Calu3 (cell line): ENCODE measurements at places on chromosomes 16 and 17. TPM values are rescaled to one million over a fixed set of nuclear protein-coding genes. Genes with fewer than 3 reads are reported as not detected.

GRCh38 chr17:54900457-54901229, at the start of gene TOM1L1:
Gene TOM1L1, plus strand, starts transcription at chr17:54900852. Its CDS starts 14 bp downstream, at chr17:54900866.
- no peak within 1 kb of the TSS for H3K4me3 ChIP-seq
- no peaks in the 10 kb centered on the region for H3K27me3 ChIP-seq
- H3K4me1 ChIP-seq = no peaks in the 10 kb centered on the region

DNA sequence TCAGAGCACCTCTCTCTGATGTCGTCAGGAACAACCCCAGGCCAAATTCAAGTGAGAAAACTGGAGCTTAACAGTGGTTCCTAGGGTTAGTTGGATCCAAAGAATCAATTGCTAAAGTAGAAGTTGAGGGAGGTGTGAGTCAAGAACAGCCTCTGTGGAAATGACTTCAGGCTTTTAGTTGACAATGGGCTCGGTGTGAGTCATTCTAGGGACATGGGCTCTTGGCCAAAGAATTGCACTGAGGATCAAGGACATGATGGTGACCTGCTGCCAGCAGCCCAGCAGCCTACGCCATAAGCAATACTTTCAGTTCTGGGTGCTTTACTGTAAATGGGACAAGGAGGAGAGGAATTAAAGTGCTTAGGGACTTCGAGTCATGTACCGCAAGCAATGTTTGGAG, 32.1 kb upstream of the SMURF2 start:
- H3K27ac ChIP-seq = peak overlapping the region; percentile 51
- no peaks in the 10 kb centered on the region for H3K27me3 ChIP-seq
- peak; percentile 73 for DNase-seq

DNA sequence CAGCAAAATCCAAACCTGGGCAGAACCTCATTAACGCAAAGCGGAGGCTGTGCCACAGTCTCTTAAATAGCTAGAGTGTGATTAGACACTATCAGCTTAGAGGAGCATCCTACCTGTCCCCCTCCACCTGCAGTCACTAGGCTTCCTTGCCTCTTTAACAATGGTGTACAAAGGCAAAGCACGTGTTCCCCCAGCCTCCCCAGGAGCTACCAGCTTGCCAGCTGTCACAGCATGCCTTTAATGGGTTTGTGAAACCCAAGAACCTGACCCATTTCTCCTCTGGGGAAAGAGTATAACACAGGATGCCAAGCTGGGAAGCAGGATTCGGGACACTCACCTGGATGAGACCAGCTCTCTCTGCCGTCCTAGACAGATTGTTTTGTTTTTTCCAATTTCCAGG, 37.2 kb upstream of the TBX2 start:
- no peaks in the 10 kb centered on the region for H3K36me3 ChIP-seq
- H3K4me3 ChIP-seq = no peak overlapping the region
- H3K27ac ChIP-seq = no peak overlapping the region
- no peaks in the 10 kb centered on the region for H3K4me1 ChIP-seq

DNA sequence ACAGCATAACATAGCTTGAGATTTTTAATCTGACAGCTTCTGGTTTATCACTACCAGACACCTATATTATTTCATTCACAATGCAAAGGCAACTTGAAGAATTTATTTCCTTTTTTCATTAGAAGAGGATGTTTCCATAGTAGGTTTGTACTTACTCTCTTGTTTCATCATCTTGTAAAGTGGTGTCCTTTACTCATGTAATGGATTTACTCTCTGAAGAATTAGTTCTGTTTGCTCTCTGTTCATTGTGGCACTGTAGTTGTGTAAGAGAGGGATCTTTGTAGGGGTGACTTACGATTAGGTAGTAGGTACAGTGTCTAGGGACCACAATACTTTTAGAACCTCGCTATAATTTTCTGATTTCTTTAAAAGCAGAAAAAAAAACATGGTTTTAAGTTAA, 256.1 kb downstream of the BCAS3 start:
- H3K36me3 ChIP-seq = no peaks in the 10 kb centered on the region
- H3K4me3 ChIP-seq = no peak overlapping the region
- H3K27me3 ChIP-seq = no peaks in the 10 kb centered on the region
- no peaks in the 10 kb centered on the region for H3K4me1 ChIP-seq
- no peak overlapping the region for H3K27ac ChIP-seq
- DNase-seq = no peak

- H3K27me3 ChIP-seq = no peaks in the 10 kb centered on the region
- H3K36me3 ChIP-seq = peaks cover 84% of the 10 kb centered on the region
- H3K4me1 ChIP-seq = peaks cover 54% of the 10 kb centered on the region
- peak overlapping the region; percentile 21 for H3K27ac ChIP-seq
Observed at GRCh38 chr17:39738568-39738901, 797 bp downstream of the GRB7 start.

GRCh38 chr16:9545522-9546437, 454.3 kb downstream of the HAPSTR1 start:
- peaks cover 15% of the 10 kb centered on the region for H3K4me1 ChIP-seq
- DNase-seq = no peak
- H3K27me3 ChIP-seq = peaks cover 16% of the 10 kb centered on the region

DNA sequence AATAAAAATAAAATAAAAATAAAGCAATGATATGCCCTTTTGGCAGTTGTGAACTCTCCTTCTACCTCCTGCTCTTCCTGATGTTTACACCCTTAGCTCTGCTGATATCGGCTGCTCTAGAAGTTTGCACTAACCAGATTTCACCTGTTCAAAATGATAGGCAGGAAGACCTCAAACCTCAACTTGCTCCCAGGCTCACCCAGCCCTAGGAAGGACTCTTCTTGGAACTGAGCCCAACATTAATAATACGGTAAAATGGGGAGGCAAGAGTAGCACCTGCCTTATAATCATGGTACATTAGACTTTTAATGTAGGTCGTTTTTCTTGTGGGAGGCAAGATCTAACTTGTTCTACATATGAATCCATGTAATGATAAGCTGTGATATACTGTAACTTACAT, 61.2 kb upstream of the MED13 start:
- H3K4me1 ChIP-seq = no peaks in the 10 kb centered on the region
- no peaks in the 10 kb centered on the region for H3K36me3 ChIP-seq
- H3K27me3 ChIP-seq = peaks cover 34% of the 10 kb centered on the region
- H3K27ac ChIP-seq = no peak overlapping the region
- no peak for DNase-seq
- no peak overlapping the region for H3K4me3 ChIP-seq

GRCh38 chr16:60646631-60647030, 1389.6 kb downstream of the CDH8 start:
- H3K4me3 ChIP-seq = no peak overlapping the region
- H3K27ac ChIP-seq = no peak overlapping the region
- no peak for DNase-seq
- no peaks in the 10 kb centered on the region for H3K27me3 ChIP-seq
- no peaks in the 10 kb centered on the region for H3K4me1 ChIP-seq

DNA sequence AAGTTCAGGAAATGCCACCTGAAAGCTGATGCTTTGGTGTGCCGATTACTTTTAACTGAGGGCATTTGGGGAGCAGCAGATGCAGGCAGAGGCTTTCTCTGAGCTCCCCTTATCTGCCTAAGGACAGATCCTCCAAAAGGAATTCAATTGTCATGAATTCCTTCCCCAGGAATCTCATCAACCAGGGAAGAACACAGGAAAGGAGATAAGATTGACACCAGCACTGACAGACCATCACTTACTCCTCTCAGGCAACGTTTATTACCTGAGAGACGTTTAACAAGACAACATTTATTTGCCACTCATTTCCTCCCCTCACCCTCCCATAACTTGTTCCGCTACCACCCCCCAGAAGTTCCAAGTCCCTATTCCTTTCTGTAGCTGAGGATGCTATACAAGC, 17.6 kb upstream of the CDRT4 start:
- no peaks in the 10 kb centered on the region for H3K27me3 ChIP-seq
- peaks cover 5% of the 10 kb centered on the region for H3K36me3 ChIP-seq
- no peak for DNase-seq
- no peak overlapping the region for H3K4me3 ChIP-seq
- H3K4me1 ChIP-seq = no peaks in the 10 kb centered on the region

- H3K36me3 ChIP-seq = no peaks in the 10 kb centered on the region
- no peak for DNase-seq
- H3K4me1 ChIP-seq = no peaks in the 10 kb centered on the region
- no peak overlapping the region for H3K27ac ChIP-seq
- peaks cover 59% of the 10 kb centered on the region for H3K27me3 ChIP-seq
Observed at GRCh38 chr17:43784628-43785101, 4.4 kb downstream of the CFAP97D1 start.

GRCh38 chr17:79845601-79845949, 6.3 kb upstream of the CBX4 start:
- H3K4me1 ChIP-seq = peaks cover 8% of the 10 kb centered on the region
- H3K4me3 ChIP-seq = peak overlapping the region; percentile 64
- peaks cover 20% of the 10 kb centered on the region for H3K36me3 ChIP-seq
- H3K27ac ChIP-seq = peak overlapping the region; percentile 27

GRCh38 chr16:13322336-13322735, 420.9 kb downstream of the SHISA9 start:
- no peak overlapping the region for H3K4me3 ChIP-seq
- H3K36me3 ChIP-seq = no peaks in the 10 kb centered on the region
- no peak overlapping the region for H3K27ac ChIP-seq
- no peaks in the 10 kb centered on the region for H3K27me3 ChIP-seq
- DNase-seq = no peak

DNA sequence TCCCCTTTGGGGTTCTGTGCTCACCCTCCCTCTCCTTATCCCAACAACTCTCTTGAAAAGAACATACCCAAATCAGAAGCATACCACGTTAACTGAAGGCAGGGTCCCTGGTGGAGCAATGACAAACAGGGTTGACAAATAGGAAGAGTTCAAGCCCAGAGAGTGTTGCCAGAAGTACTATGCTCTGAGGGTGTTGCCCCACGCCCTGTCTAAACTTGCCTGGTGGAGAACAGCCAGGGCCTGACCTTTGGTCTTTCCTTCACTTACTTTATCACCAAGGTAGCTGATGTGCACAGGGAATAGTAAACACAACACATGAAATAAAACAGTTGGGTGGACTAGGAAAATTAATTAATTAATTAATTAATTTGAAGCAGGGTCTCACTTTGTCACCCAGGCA, 23.3 kb downstream of the ZNF75A start:
- no peak overlapping the region for H3K4me3 ChIP-seq
- no peak for DNase-seq
- no peaks in the 10 kb centered on the region for H3K4me1 ChIP-seq
- H3K27ac ChIP-seq = no peak overlapping the region
- H3K27me3 ChIP-seq = peaks cover 13% of the 10 kb centered on the region
- no peaks in the 10 kb centered on the region for H3K36me3 ChIP-seq

DNA sequence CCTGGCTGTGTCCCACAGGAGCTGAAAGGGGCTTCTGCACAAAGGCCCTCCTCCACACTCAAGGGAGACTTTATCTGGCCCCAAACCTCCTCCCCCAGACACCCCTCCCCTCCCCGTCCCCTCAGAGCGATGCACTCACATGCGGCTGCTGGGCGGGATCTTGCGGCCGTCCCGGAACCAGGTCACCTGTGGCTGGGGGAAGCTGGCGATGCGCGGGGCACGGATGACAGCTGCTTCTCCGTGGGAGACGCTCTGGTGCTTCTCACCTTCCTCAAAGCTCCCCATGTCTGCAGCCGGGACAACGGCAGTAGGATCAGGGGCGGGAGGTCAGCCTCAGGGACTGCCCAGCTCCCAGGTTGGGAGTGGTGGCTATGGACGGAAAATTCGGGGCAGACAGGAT, 144.0 kb upstream of the CDC42EP4 start:
- peaks cover 91% of the 10 kb centered on the region for H3K27me3 ChIP-seq
- no peak overlapping the region for H3K27ac ChIP-seq
- H3K4me1 ChIP-seq = no peaks in the 10 kb centered on the region
- DNase-seq = no peak
- no peak overlapping the region for H3K4me3 ChIP-seq

DNA sequence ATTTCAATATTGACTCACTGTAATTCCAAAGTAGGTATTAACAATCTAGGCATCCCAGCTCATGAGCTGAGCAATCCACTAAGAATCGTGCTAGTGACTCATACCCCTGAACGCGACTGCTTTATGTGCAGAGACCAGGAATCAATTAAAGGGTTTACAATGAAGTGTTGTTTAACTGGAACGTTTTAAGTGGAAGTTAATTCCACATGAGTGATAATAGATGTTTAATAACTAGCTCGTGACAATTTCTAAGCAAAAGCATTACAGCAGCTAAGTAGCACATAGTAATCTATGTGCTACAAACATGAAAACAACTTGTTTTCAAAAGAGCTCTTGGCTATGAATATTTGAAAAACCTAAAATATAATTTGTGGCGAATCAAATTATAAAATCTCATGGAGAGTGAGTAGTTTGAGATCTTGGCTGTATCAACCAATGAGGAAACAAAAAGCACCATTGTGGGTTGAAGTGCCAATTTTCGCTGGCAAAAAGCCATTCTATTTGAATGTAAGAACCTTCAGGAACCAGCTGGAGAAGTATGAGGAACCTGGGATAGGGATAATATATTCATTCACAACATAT, 9.4 kb downstream of the GJC1 start:
- H3K36me3 ChIP-seq = peaks cover 39% of the 10 kb centered on the region
- no peaks in the 10 kb centered on the region for H3K27me3 ChIP-seq
- peaks cover 54% of the 10 kb centered on the region for H3K4me1 ChIP-seq
- peak overlapping the region; percentile 43 for H3K4me3 ChIP-seq

GRCh38 chr17:69050999-69051775, 9.5 kb downstream of the ABCA9 start:
- H3K27ac ChIP-seq = no peak overlapping the region
- H3K36me3 ChIP-seq = no peaks in the 10 kb centered on the region
- H3K4me3 ChIP-seq = no peak overlapping the region
- H3K27me3 ChIP-seq = no peaks in the 10 kb centered on the region

DNA sequence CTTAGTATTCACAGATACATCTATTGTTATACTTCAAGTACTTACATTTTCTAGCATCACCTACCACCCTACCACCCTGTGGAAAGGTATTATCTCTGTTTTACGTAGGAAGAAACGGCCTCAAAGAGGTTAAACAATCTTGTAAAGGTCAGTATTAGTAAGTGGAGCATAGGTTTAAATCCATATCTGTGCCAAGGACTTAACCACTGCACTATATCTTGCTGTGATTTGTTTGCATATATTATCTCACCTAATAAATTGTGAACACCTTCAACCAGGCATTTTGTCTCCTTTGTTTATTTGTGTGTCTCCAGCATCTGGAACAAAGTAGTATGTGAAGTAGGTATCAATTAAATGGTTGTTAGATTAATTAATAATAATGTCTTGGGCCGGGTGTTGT, 27.3 kb downstream of the IGF2BP1 start:
- no peak overlapping the region for H3K4me3 ChIP-seq
- H3K4me1 ChIP-seq = no peaks in the 10 kb centered on the region
- H3K27me3 ChIP-seq = no peaks in the 10 kb centered on the region

GRCh38 chr16:75287708-75288107, 36.3 kb upstream of the BCAR1 start:
- H3K27me3 ChIP-seq = no peaks in the 10 kb centered on the region
- no peak for DNase-seq
- H3K4me1 ChIP-seq = peaks cover 9% of the 10 kb centered on the region
- peaks cover 6% of the 10 kb centered on the region for H3K36me3 ChIP-seq
- H3K27ac ChIP-seq = no peak overlapping the region
- H3K4me3 ChIP-seq = no peak overlapping the region

GRCh38 chr17:44940317-44940716, 7.3 kb downstream of the KIF18B start:
- peaks cover 46% of the 10 kb centered on the region for H3K36me3 ChIP-seq
- no peak overlapping the region for H3K4me3 ChIP-seq
- no peak overlapping the region for H3K27ac ChIP-seq
- H3K27me3 ChIP-seq = no peaks in the 10 kb centered on the region
- H3K4me1 ChIP-seq = peaks cover 44% of the 10 kb centered on the region

KCNH4 gene
- total RNA-seq = not detected in 2 replicates

ST6GALNAC1 gene
- total RNA-seq = 52.2 and 52.4 TPM in 2 replicates

NXPH3 gene
- total RNA-seq = not detected in 2 replicates

SLC9A5 gene
- 2.4 and 4.4 TPM in 2 replicates for total RNA-seq

HOXB1 gene
- total RNA-seq = not detected in 2 replicates

BICDL2 gene
- total RNA-seq = 59.4 and 70.9 TPM in 2 replicates

KRTAP4-9 gene
- total RNA-seq = not detected in 2 replicates

TBC1D3E gene
- total RNA-seq = 0.37 TPM in 1 of 2 replicates, not detected in the other
